Thymus (tissue), 14 donors: ENCODE measurements at places on chromosomes 4 and X.

GRCh38 chrX:23788946-23789345 lies 6.0 kb downstream of the SAT1 start:
- DNase-seq = no peak

DNA sequence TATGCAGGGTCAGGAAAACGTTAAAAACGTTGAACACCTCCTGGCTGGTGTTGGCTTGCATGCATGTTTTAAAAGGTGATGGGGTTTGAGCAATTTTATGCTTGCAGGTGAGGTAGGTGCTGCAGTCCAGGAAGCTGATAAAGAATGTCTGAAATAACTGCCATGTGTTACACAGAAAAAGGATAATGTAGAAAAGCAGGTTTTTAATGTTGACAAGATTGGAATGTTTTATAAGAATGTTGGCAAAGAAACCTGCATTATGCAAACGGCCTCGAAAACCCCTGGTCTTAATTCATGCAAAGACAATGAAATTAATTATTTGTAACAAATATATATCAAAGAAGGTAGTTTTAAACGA lies 723.7 kb upstream of the AGA start:
- DNase-seq = no peak

- DNase-seq = no peak
Observed at GRCh38 chr4:74524985-74525384, 80.0 kb downstream of the AREG start.

DNA sequence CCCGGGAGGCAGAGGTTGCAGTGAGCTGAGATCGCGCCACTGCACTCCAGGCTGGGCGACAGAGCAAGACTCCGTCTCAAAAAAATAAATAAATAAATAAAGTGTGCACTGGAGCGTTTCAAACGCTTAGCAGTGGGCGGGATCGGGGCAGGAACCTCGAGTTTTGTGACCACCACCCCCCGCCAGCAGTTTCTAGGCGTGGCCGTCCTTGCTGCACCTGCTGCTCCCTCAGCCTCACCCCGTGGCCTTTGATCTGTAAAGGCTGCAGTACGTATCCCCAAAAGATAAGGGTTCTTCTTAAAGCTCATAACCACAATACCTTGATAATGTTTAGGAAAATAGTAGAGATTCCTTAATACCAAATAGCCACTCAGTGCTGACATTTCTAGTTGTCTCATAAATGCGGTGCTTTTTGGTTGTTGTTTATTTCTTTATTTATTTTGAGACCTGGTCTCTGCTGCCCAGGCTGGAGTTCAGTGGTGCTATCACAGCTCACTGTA lies 33.2 kb downstream of the PCGF3 start:
- no peak for DNase-seq

GRCh38 chr4:114108869-114109268 lies 129.4 kb upstream of the ARSJ start:
- DNase-seq = no peak

- DNase-seq = no peak
Observed at GRCh38 chr4:166895771-166896170, 338.5 kb downstream of the SPOCK3 start.

DNA sequence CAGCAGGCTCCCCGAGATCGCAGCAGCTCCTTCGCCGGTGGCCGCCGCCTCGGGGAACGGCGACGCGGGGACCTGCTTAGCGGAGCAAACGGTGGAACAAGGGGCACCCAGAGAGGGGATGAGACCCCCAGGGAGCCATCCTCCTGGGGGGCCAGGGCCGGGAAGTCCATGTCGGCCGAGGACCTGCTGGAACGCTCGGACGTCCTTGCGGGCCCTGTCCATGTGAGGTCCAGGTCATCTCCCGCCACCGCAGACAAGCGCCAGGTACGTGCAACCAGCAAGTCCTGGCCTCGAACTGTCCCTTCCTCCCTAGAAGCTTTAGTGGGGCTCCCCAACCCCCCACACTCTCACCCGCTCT lies 156.3 kb downstream of the SOWAHB start:
- no peak for DNase-seq

- no peak for DNase-seq
Observed at GRCh38 chr4:105014635-105015034, 132.0 kb upstream of the TET2 start.

DNA sequence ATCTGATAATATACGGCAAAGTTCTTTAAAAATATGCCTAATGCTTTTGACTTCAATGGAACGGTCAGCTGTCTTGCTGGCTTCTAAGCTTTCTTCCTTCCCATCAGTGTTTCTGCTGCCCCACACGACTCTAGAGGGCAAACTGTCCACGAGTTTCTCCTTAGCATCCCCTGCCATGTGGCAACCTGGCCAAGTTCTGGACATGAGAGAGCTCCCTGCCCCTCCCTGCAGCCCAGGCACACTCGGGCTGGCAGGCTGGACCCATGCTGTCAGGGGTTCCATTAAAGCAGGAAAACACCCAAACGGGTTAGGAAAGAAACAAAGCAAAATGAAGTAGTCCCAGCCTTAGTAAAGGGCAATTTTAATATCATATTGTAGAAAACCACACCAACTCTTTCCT lies 38.8 kb downstream of the KDR start:
- DNase-seq = no peak

DNA sequence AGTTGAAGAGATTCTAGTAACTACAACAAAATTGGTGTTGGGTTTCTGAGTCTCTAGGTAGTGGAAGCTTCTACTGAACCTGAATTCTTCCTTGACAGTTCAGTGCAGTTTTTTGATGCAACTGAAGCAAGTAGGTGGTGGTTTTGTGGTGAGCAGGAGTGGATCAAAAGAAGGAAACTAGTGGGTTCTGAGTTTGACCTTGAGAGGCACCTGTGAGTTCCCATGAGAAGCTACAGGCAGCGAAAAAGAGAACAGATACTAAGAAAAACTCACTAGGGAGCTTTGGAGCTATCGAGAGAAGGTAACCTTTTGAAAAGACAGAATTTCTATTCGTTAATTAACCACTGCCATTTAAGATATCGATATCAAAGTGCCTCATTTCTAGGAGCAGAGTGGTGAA lies 145.2 kb downstream of the PDHA2 start:
- DNase-seq = peak; percentile 44

DNA sequence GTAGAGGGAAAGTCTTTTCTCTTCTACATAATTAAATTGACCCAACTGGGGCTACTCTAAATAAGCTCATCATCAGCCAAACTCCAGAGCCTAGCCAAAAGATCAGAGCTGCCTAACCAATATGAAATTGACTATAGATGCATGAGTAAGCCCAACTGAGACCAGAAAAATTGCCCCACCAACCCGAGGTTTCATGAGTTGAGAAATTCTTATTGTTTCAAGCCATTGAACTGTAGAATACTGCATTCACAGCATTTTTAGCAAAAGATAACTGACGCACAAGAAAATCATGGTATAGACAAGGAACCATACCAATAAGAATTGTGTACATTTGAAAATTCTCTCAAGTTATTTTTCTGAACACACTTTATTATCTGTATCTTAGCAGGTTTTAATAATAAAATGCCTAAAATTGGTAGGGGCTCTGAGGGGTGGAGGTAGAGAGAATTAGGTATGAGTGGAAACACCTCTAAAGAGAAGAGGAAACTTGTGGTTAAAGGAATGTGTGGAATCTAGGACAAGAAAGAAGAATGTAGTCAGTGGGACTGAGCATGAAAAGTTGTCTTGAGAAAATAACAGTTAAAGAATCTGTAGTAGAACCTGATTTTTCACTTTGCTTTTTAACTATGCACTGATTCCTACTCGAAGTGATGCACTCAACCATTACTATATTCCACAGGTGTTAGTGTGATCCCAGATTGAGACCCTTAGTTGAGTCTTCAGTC lies 200.9 kb upstream of the PPP1R2C start:
- no peak for DNase-seq

- DNase-seq = no peak
Observed at GRCh38 chr4:76568262-76568661, 133.2 kb downstream of the SHROOM3 start.

GRCh38 chrX:48802905-48803200 lies 986 bp downstream of the HDAC6 start:
- DNase-seq = no peak

- DNase-seq = peak; percentile 65
Observed at GRCh38 chrX:136028383-136028984, 43.2 kb downstream of the SLC9A6 start.

DNA sequence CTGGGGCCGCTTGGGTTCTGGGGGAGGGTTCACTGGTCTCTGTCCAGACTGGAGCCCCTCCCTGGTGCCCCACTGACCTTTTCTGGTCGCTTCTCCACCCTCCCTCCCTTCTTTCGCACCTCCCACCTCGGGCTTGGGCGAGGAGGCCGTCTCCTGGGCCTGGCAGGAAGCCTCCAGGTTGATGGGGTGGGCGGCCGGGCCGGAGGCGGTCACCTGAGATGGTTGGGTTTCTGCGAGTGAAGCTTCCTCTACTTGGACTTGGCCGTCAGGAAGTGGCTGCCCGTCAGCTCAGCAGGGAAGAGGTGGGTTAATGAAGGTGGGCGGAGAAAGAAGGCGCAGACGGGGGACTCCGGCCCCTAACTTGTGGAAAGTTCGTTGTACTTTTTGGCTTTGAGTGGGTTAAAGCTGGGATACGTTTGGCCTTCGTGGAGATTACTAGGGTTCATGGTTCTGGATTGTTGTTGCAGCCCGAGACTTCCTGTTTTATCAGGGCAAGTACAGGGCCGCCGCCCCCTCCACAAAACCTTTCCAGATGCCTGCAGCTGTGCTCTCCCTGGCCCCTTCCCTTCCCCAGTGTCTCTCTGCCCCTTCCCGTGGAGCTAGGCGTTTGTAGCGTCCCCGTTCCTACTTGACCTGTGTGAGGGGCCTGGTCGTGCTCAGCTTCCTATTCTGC lies 1.2 kb downstream of the AKAP17A start:
- no peak for DNase-seq

DNA sequence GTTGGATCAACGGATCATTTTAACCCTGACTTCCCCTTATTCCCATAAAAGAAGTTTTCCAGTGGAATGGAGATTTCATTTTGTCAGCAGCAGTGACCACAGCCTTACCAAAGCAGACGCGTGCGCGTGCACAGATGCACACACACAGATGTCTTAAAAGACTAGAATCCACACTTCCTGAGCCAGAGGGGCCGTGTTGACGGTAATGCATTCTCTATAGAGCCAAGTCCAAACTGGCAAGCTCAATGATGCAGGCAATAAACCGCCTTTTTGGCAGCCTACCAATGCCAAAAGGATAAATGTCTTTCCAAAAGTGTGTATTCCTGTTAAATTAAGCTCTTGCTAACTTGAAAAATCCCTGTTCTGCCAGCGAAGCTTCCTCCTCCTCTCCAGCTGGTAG lies 18.8 kb upstream of the CLDN34 start:
- no peak for DNase-seq

GRCh38 chr4:184385705-184386141 lies 88.6 kb downstream of the IRF2 start:
- DNase-seq = no peak

- no peak for DNase-seq
Observed at GRCh38 chr4:94507708-94508107, 56.0 kb downstream of the PDLIM5 start.

DNA sequence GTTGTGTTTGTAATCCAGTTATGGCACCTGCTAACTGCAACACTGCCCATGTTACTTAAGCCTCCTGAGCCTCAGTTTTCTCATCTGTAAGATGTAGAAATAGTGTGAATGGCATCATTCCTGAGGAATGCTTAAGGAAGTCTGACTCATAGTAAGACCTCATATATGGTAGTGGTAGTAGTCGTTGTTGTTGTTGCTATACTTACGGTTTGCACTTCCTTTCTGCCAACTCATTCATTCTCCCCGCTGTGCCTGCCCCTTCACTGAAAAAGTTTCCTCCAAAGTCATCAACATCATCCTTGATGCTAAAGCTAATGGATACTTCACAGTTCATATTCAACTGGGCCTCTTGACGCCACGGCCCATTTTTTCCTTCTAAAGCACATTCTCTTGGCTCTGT lies 54.2 kb upstream of the SPANXN3 start:
- no peak for DNase-seq

DNA sequence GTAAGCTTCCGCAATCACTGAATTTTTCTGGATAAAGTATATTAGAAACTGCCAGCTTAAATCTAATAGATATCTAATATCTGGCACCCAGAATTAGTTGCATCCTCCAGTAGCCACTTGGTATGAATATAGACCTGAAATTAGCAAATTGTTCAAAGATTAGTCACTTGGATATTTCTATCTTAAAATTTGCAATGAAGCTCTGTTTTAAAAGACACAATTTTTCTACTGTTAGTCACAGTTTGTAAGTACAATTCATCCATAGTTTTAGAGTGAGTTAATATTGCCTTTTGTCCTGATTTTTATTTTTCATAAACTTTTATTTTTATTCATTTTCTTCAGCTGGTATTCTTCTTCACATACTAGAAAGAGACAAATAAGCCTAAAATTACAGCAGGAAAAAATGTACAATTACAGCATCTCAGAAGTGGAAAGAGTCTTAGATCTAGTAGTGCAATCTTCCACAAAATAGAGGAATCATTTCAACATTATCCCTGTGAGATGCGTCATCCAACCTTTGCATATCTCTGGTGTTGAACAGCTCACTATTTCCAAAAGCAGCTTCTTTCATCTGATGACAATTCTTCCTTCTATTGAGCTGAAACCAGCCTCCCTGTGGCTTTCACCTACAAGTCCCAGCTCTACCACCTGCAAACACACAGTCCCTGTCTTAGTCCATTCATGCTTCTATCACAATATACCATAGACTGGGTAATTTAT lies 190.0 kb upstream of the AR start:
- DNase-seq = no peak

DNA sequence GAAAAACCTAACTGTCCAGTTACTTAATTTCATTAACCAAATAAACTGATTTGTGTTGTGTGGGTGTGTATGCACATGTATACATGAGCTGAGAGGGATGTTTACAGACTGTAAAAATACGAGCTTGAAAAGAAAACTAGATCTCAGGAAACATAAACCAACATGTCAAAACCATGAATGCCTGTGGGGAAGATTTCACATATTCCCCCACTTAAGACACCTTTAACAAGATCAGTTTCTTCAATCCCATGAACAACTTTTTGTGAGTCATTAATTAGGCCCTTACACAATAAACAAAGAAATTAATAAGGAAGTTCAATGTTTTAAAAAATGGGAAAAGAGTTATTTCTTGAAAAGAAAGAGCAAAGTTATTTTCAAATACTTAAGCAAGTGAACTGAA lies 170.8 kb downstream of the ZNF674 start:
- no peak for DNase-seq

DNA sequence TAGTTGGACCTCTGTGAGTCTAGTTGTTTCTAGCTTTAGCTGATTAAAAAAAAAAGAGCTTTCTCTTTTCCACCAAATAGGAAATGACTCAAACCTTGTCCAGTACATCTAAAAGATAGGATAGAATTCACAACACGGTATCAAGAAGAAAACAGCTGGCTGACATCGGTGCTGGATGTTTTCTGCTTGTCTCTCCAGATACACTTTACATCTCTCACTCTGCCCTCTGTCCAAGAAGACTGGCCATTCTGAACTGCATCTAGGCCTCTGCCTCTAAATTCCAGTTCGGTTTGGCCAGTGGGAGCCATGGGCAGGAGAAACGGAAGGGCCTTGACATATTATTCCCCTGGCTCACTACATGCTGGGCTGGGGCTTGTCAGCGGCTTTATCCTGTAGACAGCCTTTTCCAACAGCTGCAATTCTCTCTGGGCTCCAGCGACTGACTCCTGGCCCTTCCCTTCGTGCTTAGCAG lies 57.3 kb upstream of the SHISA3 start:
- no peak for DNase-seq

- DNase-seq = no peak
Observed at GRCh38 chrX:38999967-39000745, 198.9 kb downstream of the MID1IP1 start.

- no peak for DNase-seq
Observed at GRCh38 chr4:85713005-85713404, 238.1 kb downstream of the ARHGAP24 start.
